LHCN-M2 (cell line): ENCODE measurements at places on chromosomes 7 and 10.
A peak's percentile ranks its signal among the peaks of the same experiment; 100 is the strongest.

- peak; percentile 36 for DNase-seq
Measured at GRCh38 chr10:114548662-114549061, 109.4 kb downstream of the ABLIM1 start.

- peak; percentile 77 for DNase-seq
Measured at GRCh38 chr7:16801111-16801542, 3.7 kb downstream of the AGR2 start.

GRCh38 chr7:130349911-130350782 is 5.5 kb downstream of the CPA5 start:
- DNase-seq = no peak

GRCh38 chr7:105131890-105132289 is 117.9 kb downstream of the KMT2E start:
- no peak for DNase-seq

- peak; percentile 90 for DNase-seq
Measured at GRCh38 chr7:155962191-155962967, 150.1 kb upstream of the SHH start.

- DNase-seq = no peak
Measured at GRCh38 chr7:69412331-69413146, 185.7 kb upstream of the AUTS2 start.

- peak; percentile 68 for DNase-seq
Measured at GRCh38 chr10:73848821-73849489, 25.4 kb downstream of the CAMK2G start.

GRCh38 chr7:119545118-119545517 is 727.9 kb upstream of the KCND2 start:
- peak; percentile 21 for DNase-seq

DNA sequence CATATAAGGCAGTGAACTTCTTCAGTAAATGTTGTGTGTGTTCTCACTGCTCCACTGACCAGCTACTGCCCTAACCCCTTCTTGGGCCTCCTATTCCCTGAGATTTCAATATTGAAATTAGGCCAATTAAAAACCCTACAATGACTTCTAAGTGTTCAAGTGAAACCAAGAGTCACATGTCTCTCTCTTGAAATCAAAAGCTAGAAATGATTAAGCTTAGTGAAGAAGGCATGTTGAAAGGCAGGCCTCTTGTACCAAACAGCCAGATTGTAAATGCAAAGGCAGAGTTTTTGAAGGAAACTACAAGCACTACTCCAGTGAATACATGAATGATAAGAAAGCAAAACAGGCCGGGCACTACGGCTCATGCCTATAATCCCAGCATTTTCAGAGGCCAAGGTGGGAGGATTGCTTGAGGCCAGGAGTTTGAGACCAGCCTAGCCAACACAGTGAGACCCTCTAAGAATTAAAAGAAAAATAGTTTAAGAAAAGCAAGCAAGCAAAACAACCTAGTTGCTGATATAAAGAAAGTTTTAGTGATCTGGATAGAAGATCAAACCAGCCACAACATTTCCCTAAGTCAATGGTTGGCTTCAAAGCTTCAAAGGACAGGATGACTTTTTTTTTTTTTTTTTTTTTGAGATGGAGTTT is 22.3 kb downstream of the BRAF start:
- DNase-seq = no peak

- peak; percentile 97 for DNase-seq
Measured at GRCh38 chr7:134778941-134779740, at the start of gene CALD1. Gene CALD1 (plus strand): TSS chr7:134779634. CDS start chr7:134867734, 88,100 bp downstream.

GRCh38 chr7:101952355-101953247 is 135.2 kb downstream of the CUX1 start:
- DNase-seq = peak; percentile 49

DNA sequence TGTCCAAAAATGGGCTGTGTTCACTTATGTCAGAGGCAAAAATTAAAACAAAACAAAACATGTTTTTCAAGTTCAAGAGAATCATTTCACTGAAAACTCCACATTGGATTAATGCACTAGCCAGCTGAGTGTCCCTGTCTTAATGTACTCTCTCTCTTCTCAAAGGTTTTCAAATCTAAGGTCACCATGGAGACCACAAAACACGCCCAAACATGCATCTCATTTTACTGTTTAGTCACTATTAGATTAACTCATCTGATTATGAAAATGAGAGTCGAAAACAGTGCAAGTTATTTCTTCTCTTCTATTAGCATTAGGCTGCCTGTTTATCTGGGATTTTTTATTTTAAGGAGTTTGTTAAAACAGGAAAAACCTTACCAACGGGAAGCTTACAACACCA is 70.8 kb upstream of the ASAH2 start:
- peak; percentile 81 for DNase-seq

DNA sequence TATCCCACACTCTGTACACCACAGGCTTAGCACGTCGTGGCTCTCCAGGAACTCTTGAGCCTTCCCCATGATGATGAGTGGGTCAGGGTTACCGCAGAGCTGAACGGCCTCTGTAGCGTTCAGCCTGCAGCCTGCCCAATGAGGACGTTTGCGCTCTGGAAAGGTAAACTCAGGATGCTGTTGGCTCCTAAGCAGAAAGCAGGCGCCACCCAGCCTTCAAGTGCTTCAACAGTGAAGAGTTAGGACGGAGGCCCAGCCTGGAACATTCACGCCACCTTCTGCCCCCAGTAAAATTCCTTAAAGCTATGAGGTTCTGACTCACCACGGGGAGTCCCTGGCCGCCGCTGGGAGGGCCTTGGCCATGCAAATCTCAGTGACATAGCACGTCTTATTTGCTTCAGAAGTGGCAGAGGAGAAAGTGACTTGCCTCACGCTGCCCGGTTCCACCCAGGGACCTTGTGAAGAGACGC is 161.5 kb upstream of the SH2B2 start:
- peak; percentile 85 for DNase-seq

DNA sequence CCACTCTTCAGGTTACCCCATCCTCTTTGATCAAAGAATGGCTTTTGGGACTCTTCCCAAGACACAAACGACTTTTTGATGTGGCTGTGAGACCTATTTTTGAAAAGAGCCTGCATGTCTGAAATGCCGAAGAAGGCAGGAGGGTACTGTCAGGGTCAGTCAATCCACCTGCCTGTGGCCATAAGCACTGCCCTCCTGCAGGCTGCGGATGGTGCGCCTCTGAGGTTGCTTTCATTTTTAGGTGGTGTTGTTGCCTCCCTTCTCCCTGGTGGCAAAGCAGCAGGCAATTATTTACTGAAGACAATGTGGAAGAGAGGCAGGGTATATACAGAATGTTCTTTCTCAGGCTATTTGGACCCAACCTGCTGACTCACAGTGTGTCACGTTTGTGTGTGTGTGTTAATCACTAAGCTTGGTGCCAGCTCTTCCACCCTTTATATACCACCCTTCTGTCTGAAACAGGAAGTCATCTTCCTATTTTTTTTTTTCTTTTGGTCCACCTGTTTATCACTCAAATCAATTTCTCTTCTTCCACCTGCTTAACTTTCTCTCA is 1421.2 kb upstream of the CELF2 start:
- DNase-seq = peak; percentile 97

GRCh38 chr10:79435271-79436065 is 10.0 kb downstream of the ZCCHC24 start:
- DNase-seq = peak; percentile 27

DNA sequence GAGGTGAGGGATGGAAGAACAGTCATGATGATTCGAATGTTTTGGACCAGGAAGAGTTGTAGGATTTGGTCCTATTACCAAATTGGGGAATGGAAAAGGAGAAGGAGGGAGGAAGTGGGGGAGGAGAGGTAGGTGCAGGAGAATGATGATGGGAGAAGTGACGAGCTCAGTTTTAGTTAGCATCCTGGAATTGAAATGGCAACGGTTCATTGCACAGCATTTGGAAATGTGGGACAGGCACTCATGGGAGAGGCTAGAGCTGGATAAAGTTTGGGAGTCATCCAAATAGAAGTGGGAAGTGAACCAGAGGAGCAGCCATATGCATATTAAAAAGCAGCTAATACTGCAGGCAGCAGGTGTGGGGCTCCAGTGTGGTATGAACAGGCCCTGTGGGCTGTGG is 253.6 kb downstream of the SORCS3 start:
- no peak for DNase-seq

DNA sequence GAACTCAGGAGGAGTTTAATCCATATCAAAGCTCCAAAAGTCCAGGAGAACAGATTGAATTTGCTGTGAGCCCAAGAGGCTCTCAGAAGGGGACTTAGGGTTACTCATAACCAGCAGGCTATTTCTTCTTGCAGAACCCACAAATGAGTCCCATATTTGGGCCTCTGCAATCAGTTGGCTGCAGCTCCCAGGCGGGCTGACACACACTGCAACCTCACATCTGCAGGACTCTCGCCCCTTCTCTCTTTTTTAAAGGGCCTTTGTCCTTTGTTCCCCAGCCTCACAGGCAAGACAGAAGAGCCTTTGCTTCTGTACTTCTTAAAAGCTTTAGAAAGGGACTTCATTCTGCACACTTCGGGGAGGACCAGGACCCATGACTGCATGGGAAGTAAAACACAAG is 26.7 kb downstream of the CREB3L2 start:
- DNase-seq = peak; percentile 77

DNA sequence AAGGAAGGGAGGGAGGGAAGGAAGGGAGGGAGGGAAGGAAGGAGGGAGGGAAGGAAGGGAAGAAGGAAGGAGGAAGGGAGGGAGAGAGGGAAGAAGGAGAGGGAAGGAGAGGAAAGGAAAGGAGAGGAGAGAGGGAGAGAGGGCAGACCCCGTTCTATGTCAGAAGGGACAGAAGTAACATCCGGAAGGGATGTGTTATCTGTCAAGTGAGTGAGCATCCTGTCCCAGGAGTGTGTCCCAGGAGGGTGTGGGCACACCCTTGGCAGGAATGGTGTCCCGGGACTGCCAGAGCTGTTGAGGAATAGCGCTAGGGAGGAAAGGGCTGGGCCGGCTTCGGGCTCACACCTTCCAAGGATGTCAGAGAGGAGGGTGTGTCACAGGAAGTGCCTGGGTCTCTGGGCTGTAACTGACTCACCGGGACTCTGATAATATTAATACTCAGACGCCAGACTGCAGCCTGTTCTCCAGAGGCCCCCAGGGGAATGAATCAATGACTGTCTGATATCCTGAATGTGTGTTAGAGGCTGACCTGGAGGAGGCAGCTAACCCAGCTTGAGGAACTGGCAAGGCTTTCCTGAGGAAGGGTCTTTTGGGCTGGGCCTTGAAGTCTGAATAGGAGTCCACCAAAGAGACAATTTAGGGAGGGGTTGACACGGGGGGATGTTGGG is 125.6 kb upstream of the TNRC18 start:
- DNase-seq = peak; percentile 82

DNA sequence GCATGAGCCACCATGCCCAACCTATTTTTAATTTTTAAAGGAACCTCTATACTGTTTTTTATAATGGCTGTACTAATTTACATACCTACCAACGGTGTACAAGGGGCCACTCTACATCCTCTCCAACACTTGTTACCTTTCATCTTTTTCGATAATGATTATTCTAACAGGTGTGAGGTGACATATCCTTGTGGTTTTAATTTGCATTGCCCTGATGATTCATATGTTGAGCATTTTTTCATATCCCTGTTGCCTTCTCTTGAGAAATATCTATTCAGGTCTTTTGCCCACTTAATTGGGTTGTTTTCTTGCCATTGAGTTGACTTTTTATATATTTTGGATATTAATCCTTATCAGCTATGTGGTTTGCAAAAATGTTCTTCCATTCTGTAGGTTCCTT is 167.0 kb downstream of the CTTNBP2 start:
- DNase-seq = peak; percentile 20

DNA sequence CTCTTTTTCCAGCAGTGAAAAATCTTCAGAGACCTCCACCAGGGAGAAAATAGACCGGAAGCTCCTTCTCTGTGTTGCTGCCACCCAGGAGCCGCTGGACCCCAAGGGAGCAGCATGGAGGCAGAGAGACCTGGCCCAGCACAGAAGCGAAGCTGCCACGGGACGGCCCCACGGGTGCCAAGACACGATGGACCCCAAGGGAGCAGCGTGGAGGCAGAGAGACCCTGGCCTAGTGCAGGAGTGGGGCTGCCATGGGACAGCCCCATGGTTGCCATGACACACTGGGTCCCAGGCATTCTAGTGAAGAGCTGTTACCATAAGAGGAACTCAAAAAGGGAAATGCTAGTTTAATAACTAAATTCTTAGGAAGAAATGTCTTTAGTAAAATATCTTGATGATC is 186.3 kb downstream of the PTPRN2 start:
- no peak for DNase-seq

GRCh38 chr7:128453836-128454804 is 1.6 kb upstream of the HILPDA start:
- peak; percentile 61 for DNase-seq

DNA sequence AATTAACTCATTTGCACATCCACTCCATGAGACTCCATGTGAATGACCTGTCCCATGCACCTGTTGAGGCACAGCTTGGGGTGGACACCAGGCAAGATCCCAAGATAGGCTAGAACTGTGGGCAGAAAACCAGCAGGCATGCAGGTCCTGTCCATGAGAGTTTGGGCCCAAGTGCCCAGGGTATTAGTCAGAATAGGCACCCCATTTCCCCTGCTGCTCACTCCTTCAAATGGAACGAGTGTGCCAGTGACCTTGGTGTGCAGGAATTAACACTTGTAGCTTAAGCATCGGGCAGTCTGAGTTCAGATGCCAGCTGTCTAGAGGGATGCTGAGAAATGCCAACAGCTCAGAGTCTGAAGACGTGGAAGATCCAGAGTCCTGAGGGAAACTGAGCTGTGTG is 254.1 kb upstream of the GLI3 start:
- no peak for DNase-seq

DNA sequence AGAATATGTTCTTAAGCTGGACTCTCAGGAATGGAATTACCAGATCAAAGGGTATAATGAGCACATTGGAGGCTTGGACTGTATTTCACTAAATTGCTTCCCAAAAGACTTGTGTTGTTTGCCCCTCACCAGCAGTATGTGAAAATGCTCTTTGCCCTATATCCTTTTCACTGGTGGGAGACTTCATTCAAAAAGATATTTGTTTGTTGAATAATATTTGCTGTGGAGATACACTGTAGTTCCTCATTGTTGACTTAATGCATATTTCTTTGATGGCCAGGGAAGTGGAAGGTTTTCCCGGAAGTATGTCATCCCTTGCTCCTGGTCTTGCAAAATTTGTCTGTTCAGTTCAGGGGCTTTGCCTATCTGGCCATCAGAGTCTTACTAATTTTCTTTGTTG is 19.4 kb downstream of the GSTO2 start:
- DNase-seq = no peak

- peak; percentile 76 for DNase-seq
Measured at GRCh38 chr10:79904671-79905321, 44.1 kb downstream of the SFTPD start.

GRCh38 chr10:35745617-35746403 is 103.7 kb upstream of the FZD8 start:
- no peak for DNase-seq
